HuH-7 (cell line): ENCODE measurements at places on chromosomes 6 and 20.

GRCh38 chr6:39980839-39981580 is 46.7 kb upstream of the MOCS1 start:
- DNase-seq: peak; percentile 31

DNA sequence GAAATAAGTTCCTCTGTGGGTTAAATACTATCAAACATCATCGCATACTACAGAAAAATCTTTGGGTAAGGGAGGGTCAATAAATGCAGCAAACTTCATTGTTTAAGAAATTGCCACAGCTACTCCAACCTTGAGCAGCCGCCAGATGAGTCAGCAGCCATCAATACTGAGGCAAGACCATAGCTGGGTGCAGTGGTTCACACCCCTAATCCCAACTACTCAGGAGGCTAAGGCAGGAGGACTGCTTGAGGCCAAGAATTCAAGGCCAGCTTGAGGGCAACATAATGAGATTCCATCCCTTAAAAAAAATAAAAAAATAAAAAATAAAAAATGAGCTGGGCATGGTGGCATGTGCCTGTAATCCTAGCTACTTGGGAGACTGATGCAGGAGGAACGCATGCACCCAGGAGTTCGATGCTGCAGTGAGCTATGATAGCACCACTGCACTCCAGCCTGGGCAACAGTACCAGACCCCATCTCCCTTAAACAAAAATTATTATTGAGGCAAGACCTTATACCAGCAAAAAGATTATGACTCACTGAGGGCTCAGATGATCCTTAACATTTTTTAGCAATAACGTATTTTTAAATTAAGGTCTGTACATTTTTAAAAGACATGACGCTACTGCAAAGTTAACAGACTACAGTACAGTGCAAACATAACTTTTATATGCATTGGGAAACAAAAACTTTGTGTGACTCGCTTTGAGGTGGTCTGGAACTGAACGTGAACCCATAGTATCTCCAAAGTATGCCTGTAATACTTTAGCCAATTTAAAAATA is 8.8 kb downstream of the SRPK1 start:
- no peak for DNase-seq

DNA sequence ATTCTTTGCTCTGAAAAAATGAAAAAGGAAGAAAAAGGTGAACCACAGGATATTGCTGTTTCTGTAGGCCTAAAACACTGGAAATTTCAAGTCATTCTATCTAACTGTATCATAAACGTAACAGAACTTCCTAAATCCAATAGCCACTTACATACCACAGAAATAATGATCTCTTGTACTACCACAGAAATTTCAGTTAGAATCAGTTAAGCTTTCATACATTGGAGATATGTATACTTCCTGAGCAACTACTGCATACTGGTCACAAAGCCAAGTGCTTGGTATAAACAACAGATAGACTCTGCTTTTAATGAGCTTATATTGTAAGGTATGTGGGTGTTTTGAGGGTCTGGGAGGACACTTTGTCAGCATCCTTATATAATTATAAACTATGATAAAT is 38.6 kb downstream of the VTA1 start:
- DNase-seq: no peak

DNA sequence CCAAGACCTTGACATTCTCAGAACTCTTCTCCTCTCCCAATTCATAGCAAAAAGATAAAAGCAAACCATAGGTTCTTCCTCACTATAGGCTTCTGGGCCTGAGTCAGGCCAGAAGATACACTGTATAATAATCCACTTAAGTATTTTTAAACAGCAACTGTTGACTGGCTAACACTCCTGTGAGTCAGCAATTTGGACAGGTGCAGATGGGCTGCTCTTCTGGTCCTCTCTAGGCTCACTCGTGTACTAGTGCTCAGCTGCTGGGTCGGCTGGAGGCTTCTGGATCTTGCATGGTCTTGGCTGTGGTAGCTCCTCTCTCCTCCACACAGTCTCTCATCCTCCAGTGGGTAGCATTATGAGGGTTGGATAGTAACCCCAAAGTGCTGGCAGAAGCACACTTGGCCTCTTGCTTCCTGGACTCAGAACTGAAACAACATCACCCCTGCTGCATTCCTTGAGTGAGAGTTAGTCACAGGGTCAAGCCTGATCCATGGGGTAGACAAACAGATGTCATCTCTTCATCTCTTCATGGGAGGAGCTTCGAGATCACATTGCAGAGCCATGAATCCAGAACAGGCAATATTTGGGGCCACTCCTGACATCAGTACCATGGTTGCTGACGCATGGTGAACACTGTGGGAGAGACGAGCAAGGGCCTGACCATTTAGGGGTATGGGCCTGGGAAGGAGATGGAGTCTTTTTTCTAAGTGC is 86.9 kb downstream of the C6orf118 start:
- no peak for DNase-seq

GRCh38 chr20:32514760-32515159 is 70.4 kb downstream of the NOL4L start:
- DNase-seq: no peak
